Activated CD8-positive, alpha-beta memory T cell treated with anti-CD3 and anti-CD28 coated beads for 1 hour (primary cell): ENCODE measurements at places on chromosomes 5 and 9.
A peak's percentile ranks its signal among the peaks of the same experiment; 100 is the strongest.

GRCh38 chr5:55771175-55771655 is 33.4 kb downstream of the DDX4 start:
- DNase-seq: no peak

DNA sequence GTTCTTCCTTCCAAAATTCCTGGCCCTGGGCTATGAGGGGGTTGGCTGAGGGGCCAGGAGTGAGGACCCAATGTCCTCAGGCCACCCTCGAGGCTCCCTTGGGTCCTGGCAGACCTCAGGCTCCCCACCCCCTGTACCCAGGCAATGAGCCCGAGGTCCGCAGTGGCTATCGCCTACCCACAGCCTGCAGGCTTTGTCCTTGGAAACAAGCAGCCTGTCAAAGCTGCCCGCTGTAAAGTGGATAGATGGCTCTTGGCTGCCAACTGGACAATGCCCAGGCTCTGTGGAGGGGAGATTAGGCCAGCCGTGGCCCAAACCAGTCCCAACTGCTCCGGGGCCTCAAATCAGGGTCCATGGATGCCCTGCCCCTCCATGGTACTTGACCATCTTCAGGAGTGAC is 2.2 kb upstream of the ADGRD2 start:
- no peak for DNase-seq

DNA sequence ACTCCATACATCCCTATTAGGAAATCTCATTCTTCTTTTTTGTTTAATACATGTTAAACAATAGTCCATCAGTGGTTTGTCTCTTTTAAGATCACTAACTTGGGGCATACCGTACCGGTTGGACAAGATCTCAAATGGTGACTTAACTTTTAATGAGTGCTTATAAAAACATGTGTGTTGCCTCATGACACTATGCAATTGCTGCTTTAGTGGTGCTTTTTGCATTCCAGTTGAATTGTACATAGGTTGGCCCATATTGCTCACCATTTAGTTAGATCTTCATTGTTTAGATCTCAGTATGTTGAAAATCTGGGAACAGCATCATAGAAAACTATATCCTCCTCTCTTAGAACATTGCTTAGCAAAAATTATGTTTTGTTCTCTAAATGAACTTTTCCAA is 17.8 kb downstream of the C9orf85 start:
- DNase-seq: no peak

GRCh38 chr5:142561486-142562097 is 124.3 kb downstream of the FGF1 start:
- DNase-seq: no peak

DNA sequence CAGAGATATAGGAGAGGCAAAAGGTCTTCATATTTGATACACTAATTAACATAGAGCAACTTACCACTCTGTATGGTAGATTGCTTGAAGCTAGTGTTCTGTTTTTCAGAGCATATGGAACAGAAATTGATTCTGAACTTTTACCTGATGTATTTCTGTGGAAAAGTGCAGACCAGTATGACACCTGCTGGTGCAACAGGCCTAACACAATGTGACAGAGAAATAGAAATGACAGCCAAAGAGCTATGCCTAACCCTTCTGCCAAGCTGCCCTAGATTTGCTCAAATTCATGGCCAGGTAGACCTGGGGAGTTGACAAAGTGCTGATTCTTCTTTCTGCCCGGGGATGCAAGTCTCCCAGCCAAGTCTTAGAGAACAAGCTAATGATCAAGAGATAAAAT is 65.4 kb upstream of the RNF180 start:
- no peak for DNase-seq

- DNase-seq: no peak
Observed at GRCh38 chr9:121836366-121836885, 185.0 kb downstream of the DAB2IP start.

GRCh38 chr5:80754900-80755299 is 100.1 kb upstream of the DHFR start:
- no peak for DNase-seq

DNA sequence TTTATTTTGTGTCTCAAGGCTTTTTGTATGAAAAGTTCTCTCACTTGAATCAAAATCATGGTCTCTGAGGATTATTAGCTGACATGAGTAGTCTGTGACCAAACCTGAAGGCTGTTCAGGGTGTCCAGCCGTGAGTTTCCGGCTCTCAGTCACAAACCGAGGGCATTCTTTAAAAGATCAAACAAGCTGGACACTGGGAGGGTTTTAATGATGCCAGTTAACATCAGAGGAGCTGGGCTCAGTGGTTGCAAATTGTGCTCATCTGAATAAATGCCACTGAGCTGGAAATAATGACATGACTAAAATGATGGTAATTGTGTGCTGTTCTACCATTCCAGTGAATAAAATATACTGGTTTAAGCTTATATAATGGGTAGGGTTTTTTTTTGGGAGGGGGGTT is 153.1 kb downstream of the FOCAD start:
- no peak for DNase-seq

- no peak for DNase-seq
Observed at GRCh38 chr5:74072646-74073045, 446.6 kb downstream of the ARHGEF28 start.

- no peak for DNase-seq
Observed at GRCh38 chr5:115831163-115831768, 10.1 kb downstream of the ATG12 start.

DNA sequence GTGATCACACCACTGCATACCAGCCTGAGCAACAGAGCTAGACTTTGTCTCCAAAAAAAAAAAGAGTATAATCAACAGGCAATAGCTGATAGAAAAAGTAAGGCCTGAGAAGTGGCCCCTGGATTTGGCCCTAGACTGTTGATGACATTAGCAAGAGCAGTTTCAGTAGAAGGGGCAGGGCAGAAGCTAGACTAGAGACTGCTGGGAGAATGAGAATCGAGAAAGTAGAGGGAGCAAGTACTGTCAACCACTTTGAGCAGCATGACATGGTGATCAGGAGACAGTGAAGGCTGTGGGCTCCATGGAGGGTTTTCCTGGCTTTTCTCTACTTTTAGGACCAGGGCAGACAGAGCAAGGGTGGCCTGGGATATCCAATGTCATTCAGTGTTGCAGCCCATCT is 34.9 kb upstream of the B4GALT1 start:
- no peak for DNase-seq

GRCh38 chr9:130017076-130017475 is 25.9 kb downstream of the FNBP1 start:
- DNase-seq: no peak

DNA sequence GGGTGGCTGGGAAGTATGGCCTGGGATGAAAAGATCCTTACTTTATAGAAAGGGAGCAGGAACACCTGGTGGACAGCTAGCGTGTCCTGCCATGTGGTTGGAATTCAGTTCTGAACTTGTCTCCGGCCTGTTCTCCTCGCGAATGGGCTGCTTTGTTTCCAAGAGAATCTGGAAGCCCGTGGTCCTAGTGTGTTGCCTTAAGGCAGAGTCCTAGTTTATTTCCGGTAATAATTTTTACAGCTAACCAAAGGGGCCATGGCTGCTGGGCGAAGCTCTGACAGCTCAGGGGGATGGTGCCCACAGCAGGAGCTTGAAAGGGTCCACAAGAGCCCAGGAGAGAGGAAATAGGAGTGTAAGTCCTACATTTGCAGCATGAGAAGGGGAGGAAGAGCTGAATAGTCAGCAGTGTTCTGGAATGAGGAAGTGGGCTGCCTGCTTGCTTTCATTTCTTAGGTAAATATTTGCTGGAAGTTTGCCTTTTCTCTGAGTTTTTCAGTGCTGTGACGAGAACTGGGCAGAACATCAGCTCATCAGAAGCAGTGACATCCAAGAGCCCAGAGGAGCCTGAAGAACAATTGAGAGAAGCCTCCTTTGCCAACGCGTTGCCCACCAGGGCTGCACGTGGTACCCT is 13.1 kb upstream of the IGFBPL1 start:
- no peak for DNase-seq

DNA sequence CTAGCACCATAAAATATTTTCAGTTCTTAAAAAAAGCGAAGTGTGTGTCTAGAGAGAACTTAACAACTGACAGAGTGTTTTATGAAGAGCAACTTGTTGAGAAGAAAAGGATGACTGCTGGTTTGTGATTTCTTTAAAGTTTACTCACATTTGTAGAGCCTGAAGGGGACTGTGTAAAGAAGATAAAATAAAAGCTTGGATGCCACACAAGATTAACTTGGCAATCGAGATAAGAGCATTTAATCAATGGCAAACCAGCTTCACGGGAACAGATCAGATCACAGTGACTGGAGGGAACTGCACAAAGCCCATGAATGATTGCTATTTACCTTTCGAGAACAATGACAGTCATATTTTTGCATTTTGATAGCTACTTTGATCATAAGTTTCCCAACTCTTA is 2013.1 kb upstream of the CDH9 start:
- DNase-seq: no peak

DNA sequence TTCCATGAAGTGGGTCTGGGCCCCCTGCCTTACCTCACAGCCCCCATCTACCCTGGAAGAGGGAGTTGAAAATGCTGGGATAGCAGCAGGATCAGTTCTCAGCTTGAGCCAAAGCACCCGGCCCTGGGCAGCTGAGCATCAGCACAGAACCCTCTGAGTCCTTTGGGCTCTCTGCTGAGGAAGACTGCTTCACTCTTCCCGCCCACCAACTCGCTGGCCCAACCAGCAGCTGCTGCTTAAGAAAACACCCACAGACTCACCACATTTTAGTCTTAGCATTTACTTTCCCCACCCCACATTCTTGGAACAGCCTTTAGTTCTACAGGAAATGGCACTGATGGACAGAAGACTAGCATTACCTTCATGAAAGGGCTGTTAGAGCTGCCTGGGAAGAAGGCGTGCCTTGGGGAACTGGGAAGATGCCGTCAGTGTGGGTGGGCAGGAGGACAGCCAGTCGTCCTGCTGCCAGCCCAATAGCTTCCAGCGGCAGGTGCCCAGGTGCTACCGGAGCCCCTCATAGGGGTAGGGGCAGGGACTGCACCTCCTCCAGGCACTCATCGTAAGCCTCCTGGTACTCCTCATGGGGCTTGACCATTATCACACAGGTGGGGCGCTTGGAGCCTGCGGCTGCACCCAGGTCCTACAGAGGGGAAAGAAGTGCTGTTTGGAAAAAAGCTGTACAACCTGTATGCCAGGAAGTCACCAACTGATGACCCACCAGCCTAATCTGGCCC is 4.3 kb downstream of the NHP2 start:
- DNase-seq: no peak

GRCh38 chr9:98087420-98088354 is 31.2 kb downstream of the NANS start:
- peak; percentile 15 for DNase-seq

GRCh38 chr5:20570486-20570885 is 582.5 kb upstream of the CDH18 start:
- no peak for DNase-seq

- no peak for DNase-seq
Observed at GRCh38 chr5:1004461-1005248, 3.9 kb upstream of the NKD2 start.

DNA sequence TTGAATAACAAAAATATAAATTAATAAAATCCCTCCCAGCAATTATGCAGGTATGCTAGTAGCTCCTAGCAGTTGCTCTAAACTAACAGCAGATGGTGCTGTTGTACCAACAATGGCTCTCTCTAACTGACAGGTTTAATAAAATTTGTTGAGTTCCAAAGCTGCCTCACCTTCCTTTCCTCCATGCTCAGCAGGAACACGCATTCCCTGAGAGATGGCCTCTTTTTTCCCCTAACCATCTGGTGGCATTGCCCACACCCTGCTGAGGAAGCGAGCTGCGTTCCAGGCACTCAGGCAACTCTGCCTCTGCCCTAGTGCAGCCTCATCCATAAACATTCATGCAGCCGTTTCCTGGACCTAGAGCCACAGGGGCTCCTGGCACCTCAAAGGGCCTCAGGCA is 106.2 kb downstream of the KLHL3 start:
- no peak for DNase-seq

DNA sequence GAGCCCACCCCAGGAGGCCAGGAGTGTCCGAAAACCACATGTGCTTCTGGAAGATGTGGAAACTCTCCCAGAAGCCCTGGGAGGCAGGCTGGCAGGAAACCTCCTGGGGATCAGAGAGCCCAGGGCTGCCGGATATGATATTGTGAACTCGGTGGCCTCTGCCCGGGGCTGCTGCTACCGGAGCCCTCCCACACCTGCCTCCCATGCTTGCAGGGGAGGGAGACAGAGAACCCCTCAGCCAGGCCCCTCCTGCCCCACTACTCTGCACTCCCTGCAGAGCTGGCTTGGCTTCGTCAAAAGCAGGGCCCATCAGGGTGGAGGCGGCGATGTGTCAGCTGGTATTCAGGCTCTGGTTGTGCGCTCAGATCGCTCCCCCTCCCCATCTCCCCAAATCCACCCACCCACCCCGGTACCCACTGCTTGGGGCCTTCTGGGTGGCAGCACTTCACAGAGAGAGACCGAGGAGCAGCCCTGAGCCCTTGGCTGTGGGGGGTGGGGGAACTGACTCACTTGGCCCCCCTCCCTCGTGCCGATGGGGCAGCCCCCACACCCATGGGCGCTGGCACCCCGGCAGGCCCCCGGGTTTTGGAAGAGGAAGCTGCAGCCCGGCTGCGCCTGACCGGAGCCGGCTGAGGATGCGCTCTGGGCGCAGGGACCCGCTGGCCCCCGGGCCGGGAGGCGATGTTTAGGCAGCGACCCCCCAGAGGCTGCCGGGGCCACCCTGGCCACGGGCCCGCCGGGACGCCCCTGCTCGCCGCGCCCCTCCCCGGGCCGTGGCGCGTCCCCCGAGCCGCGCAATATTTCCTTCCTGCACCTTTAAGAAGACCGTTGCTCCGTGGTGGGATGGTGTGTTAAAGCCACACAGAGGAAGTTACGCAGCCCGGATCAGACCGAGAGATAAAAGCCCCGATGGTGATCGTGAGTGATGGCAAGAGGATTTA is 786 bp upstream of the NTNG2 start:
- peak; percentile 14 for DNase-seq

GRCh38 chr5:167309941-167310517 is 981.4 kb upstream of the WWC1 start:
- no peak for DNase-seq

- DNase-seq: no peak
Observed at GRCh38 chr9:70263421-70263820, 4.6 kb downstream of the SMC5 start.

DNA sequence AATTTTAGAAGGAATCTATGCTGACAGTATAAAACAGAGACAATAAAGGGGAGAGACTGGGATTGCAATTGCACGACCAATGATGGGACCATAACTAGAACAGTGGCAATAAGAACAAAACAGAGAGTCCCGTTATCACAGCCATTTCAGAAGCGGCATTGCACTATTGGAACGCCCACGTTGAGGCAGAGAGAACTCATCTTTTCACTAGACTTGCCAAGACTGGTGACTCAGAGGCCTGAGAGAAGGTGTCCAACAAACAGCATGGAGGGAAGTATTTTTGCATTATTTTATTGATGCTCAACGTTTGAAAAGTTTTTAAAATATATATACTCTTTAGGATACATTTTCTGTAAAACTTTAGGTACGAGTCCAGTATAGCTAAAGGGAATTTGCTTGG is 737.7 kb downstream of the TLE1 start:
- DNase-seq: no peak

DNA sequence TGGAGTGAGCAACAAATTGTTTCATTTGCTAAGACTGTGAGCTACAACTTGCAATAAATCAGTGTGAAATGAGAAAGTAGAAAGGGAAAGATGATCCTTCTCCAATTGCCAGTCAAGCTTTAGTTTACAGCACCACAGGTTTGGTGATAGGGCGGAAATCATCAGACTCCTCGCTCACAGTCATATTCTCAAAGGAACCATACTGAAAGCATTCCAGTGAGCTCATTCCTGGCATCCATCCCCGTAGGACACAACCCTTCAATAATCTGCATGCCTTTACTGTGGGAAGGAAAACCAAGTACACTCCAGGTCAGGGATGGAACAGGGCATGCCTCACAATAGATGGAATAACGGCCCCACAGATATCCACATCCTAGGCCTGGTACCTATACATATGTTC is 80.7 kb downstream of the FSTL4 start:
- DNase-seq: no peak

GRCh38 chr5:43061352-43062075 is 21.4 kb upstream of the ANXA2R start:
- no peak for DNase-seq
